ENCODE measurements at places on chromosomes 7 and 10. TPM values are rescaled to one million over a fixed set of nuclear protein-coding genes. Genes with fewer than 3 reads are reported as not detected.

GRCh38 chr10:93999401-93999851 is 5.7 kb downstream of the PLCE1 start:
- DNase-seq: no peak

DNA sequence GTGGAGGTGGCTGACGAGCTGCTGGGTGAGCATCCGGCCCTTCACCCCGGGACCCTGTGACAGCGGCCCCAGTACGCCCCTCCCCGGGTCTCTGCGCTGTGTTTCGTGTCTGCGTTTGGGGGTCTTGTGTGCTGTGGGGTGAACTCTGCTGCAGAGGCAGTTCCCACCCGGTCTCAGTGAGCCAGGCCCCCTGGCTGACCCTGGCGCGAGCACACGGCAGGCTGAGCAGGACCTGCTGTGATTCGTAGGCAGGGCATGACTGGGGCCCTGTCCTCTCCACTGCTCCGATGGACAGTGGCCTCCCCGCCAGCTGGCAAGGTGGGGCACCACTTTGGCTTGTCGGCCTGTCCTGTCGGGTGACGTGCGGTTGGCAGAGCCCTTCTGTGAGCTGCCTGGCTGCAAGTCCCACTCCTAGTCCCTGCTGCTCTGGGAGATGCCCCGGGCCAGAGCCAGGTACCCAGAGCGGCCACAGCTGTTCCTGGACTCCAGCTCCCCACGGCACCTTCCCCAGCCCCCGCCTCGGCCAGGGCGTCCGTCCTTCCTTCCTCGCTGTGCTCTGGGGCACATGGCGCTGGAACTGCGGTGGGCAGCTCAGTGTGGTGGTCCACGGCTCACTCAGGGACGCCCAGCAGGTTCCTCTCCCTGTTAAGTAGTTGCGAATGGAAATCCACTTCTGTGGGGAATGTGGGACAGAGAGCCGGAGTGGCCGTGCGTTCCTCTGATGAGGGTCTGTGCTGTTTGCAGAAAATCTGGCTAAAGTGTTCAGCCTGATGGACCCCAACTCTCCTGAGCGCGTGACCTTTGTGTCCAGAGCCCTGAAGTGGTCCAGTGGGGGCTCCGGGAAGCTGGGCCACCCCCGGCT is 10.5 kb downstream of the GET4 start:
- no peak for DNase-seq

DNA sequence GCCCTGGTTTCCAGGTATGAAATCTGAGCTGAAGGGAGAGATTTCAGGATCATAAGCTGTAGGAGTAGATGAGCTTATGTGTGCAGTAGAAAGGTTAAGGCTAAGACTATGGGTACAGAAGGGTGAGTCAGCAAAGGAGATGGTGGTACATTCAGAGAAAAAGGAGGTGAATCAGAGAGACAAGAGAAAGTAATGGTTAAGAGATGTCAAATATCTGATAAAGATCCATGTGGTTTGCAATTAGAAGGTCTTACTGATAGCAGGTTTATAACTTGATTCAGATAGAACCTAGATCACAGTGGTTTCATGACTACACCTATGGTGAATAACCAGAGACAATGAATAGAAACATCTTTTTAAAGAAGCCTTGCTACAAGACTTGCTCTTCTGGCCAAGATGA is 4.5 kb upstream of the NPY start:
- no peak for DNase-seq

- DNase-seq: no peak
Measured at GRCh38 chr7:138074540-138074939, 1.7 kb upstream of the AKR1D1 start.

DNA sequence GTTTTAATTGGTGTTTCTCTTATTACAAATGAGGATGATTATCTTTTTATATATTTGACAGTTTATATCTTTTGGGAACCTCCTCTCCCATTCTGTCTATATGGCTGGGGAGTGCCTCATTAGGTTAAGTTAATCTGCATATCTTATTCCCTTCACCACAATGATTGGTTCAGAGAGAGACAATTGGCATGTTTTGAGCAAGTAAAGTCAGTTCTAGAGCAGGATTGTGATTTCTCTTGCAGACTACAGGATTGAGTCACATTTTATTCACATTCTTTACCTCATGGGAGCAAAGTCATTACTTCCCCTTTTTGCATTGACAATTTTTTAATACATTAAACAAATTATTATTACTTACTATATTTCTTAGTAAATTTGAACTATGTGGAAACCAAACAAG is 345.6 kb downstream of the MDFIC start:
- no peak for DNase-seq

- no peak for DNase-seq
Measured at GRCh38 chr7:128860158-128861073, 2.2 kb upstream of the ATP6V1F start.

- DNase-seq: no peak
Measured at GRCh38 chr10:113175756-113176651, 226.0 kb downstream of the TCF7L2 start.

GRCh38 chr10:23493711-23494110 is 54.8 kb downstream of the OTUD1 start:
- DNase-seq: no peak

- DNase-seq: no peak
Measured at GRCh38 chr10:13247246-13247645, 13.1 kb upstream of the UCMA start.

GRCh38 chr10:17231788-17232187 is 3.7 kb downstream of the VIM start:
- DNase-seq: no peak

- DNase-seq: no peak
Measured at GRCh38 chr7:35725280-35725680, 30.3 kb upstream of the HERPUD2 start.

DNA sequence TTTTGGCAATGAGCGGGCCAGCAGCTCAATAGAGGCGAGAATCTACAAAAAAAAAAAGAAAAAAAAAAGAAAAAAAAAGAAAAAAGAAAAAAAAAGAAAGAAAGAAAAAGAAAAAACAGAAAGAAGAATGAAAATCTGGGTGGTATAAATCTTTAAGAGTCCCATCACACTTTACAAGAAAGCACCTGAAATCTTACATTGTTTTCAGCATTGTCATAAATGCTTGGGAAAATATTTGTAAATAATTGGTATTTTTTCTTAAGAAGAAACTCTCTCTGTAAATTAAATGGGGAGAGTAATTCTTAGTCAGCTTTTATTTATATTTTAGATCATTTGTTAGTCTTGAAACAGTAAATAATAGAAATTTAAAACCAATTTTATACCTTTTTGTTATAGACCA is 38.2 kb downstream of the NDUFB2 start:
- no peak for DNase-seq

GRCh38 chr10:132802694-132803320 is 16.9 kb upstream of the NKX6-2 start:
- DNase-seq: no peak

Gene GBX1
- not detected for total RNA-seq

Gene HOGA1
- total RNA-seq: 70.8 TPM

Gene ANKRD1
- 30.7 TPM for total RNA-seq

Gene CARD11
- 9.7 TPM for total RNA-seq

Gene TPST1
- total RNA-seq: 53.2 TPM

Gene FOXI2
- total RNA-seq: not detected

Gene LUC7L2
- 37.5 TPM for total RNA-seq

Gene CLRN3
- not detected for total RNA-seq
